ENCODE measurements at places on chromosomes 4 and X.

DNA sequence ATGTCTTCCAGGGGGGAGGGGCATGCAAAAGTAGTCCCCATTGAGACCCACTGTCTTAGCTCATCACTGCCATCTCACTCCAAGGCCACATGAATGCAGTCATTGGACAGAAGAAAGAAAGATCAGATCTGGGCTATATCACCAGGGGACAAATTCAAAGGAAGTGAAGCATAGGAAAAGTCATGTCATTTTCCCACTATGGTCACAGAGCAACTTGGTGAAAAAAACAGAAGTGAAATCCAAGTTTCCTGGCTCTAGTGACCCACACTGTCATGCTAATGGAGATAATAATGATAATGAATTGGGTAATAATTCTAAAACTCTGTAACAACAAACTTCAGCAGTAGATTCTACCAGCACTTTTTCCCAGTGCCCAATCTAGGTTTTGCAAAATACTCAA is 9.9 kb downstream of the LHFPL1 start:
- no peak for DNase-seq

DNA sequence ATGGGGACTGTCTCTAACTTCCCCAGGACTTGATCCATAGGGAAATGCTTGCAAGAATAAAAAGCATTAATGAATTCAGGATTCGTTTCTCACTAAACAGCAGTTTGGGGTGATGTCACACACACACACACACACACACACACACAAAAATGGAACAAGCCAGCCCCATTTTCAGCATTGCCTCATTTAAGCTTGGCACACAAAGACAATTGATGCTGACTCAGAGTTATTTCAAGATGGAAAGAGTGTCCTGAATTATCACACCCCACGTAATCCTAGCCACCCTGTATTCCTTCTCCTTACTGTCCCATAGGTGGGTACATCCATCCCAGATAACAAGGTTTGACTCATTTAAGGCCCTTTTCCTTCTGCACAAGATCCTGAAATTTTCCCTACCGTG is 345.1 kb upstream of the HS3ST1 start:
- DNase-seq: no peak

GRCh38 chrX:139199933-139200332 is 330.6 kb upstream of the F9 start:
- no peak for DNase-seq

- DNase-seq: no peak
Measured at GRCh38 chrX:34764852-34765361, 107.8 kb upstream of the TMEM47 start.
